ENCODE measurements at places on chromosomes 6 and 20.

DNA sequence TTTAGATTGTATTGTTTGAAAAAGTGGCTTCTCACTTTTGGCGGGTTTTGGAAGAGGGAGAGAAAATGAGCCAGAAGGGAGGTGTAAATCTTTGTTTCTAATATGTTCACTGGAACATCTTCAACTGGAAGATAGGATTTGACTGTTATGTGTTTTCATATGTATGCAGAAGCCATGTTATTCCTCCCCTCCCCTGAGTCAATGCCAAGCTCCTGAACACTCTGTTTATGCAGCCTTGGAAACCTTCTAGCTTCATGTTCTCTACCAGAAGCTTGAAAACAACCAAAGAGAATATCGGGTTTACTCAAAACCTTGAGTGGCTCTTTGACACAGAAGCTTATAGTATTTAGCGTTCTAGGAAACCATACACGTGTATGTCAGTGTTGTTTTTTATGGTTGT lies 279.1 kb downstream of the PRL start:
- DNase-seq = no peak

DNA sequence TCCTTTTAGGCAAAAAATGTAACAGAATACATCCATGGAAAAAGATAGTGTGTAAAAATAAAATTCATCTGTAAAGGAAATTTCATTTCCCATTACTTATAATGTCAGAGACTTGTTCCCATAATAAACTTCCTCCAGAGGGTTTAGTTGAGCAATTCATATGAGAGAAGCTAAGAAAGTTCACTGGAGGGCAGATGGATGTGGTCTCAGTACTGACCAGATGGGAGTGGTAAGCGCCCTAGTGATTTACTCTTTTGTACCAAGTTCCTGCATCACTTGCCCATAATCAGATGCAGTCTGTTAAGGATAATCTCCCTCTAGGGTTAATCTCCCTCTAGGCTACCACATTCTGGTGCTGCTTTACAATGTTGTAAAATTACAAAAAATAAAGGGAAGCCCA lies 61.7 kb downstream of the ESF1 start:
- no peak for DNase-seq

DNA sequence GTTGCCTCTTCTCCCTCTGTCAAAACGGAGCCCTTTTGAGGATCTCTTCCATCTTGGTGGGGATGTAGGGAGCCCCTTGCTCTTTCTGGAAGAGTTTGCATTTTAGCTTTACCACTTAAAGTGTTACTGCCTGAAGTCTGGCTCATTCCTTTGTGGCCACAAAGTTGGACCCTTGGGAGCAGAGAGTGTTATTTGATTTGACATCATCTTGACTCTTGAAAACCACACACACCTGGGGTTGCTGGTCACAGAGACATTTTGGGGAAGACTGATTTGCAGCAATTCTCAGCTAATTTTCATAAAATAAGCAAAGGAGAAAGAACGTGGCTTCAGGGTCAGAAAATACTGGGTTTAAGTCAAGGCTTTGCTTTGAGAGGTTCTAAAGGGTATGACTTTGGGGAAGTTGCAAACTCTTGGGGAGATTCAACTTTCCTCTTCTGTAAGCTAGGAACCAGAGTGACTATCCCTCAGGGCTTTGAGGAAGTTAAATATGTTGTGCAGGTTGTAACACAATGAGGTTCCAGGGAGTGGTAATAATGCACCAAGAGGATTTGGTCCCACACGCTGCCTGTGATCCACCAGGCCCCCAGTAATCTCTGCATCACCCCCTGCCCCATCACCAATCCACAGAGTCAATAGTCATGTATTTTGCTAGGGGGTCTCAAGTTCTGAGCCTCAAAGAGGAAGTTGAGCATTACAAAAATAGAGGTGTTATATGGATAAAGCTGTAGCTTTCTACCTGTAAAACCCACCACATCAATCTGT lies 141.6 kb upstream of the SLC24A3 start:
- no peak for DNase-seq

DNA sequence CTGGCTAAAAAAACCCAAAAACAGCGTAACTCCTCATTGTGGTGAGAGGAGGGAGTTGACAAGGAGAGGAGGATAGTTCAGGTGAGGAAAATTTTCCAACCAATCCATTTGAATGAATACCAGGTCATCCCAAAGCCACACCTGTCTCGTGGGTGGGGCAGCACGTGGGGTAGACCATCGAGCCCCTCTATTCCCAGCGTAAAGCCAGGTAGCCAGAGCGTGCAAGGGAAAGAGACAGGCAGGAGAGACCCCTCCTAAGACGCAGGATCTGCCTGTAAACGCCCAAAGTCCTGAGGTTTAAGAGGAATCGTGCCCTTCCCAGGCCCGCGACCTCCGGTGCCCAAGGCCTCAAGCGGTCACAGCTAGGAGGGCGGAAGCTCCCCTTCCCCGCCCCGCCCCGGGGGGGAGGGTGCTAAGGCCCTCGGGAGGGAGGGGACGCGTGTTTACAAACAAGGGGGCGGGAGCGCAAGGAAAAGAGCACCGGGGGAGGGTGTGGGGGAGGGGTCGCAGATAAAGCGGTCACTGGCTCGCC lies 712 bp downstream of the RXRB start:
- DNase-seq = peak; percentile 33

DNA sequence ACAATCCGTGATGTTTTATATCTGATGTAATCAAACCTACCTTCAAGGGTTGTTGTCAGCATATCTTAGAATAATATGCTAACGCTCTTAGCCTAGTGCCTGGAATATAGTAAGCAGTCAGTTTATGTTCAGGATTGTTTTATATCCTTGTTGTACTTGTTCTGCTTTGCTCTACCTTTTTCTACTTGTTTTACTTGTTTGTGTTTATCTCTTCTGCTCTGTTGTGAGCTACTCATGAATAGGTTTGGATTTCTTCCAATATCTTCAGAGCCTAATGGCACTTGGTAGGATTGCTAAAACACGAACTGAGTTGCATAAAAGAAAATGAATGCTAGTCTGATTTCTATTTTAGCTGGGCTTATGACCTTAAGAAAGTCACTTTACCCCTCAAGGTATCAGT lies 40.1 kb downstream of the DNAH8 start:
- no peak for DNase-seq

DNA sequence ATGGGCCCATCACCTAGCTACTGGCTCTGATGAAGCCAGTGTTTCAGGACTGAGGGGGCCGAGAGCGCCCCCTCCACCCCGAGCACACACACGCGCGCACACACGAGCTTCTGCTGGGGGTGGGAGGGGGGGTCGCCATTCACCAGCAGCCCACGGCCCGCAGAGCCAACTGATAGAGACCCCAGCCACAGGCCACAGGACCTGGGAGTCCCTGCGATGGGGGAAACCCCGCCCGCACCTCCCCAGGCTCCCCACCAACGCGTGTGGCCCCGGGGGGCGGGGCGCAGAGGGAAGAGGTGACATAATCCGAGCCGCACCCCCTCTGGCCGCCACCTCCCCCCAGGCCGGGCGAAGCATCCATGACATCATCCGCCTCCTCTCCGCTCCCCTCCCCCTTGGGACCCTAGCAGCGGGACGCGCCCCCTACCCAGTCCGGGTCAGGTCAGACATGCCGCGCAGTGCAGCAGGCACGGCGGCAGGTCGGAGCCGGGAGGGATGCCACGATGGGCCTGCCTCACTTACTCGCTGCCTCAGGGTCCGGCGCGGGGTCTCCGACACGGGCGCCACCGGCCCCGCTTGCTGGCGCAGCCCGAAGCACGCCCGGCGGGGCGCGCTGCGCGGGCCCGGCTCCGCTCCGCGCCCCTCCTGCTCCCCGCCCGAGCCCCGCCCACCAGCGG lies at the start of gene LZTS3:
LZTS3 (minus strand) TSS at position 617 of the 677 bp plus-strand sequence. CDS start 6,386 bp downstream, outside the sequence.
- peak; percentile 72 for DNase-seq

DNA sequence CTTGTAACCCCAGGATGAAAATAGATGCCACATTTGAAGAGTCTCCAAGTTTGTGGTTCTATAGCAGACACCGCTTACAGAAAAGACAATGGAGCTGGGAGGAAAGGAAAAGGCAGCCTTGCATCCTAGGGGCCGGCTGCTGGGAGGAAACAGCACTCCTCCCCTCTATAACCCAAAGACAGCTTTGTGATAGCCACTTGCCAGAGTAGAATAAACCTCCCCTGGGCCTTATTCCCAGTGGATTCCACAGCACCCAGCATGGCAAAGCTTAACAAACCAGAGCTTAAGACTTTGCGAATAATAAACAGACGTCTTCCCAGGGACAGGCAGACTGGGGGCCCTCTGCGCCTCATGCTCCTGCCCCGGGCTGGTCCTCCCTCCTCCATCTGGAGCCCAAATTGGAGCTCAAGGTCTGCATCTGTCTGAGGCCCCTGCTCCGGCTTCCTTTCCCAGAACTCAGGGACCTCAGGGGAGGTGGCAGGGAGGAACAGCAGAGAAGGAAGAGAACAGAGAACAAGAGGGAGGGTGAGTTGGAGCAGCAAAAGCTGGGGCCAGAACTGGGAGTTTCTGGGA lies 8.8 kb upstream of the TAF8 start:
- no peak for DNase-seq

- DNase-seq = no peak
These were observed 43.6 kb downstream of the NCOA7 start for GRCh38 chr6:125834348-125834747.

- DNase-seq = no peak
These were observed 34.6 kb upstream of the SCUBE3 start for GRCh38 chr6:35178932-35179832.

GRCh38 chr6:127186889-127187288 lies 68.4 kb downstream of the RSPO3 start:
- DNase-seq = peak; percentile 12

DNA sequence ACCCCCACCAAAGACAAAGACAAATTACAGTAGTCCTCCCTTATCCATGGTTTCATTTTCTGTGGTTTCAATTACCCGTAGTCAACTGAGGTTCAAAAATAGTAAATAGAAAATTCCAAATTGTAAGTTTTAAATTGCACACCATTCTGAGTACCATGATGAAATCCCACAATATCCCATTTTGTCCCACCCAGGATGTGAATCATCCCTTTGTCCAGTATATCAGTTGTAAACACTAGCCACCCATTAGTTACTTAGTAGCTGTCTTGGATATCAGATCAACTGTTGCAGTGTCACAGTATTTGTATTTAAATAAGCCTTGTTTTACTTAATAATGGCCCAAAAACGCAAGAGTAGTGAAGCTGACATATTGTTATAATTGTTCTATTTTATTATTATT lies 364.0 kb upstream of the ARID1B start:
- DNase-seq = no peak

DNA sequence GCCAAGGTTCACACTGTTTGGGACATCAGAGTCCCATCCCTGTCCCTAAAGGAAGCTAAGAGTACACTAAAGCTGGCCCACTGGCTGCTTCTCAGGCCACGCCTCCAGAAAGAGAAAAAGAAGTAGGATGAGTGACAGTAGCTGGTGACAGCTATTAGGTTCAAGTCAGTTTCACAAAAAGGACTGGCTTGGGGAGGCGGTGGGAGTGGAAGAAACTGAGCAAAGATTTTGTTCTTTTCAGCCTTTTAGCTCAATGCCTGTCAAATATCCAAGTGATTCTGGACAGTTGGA lies 374.7 kb downstream of the ZFAND3 start:
- DNase-seq = no peak

DNA sequence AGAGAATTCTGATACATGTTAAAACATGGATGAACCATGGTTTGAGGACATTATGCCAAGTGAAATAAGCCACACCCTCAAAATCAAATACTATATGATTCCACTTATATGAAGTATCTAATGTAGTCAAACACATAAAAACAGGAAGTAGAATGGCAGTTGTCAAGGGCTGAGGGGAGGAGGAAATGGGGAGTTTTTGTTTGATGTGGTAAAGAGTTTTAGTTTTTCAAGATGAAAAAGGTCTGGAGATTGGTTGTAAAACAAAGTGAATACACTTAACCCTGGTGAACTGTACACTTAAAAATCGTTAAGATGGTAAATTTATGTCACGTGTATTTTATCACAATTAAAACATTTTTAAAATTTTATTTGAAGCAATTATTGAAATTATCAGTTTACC lies 127.4 kb upstream of the GRIK2 start:
- DNase-seq = no peak

DNA sequence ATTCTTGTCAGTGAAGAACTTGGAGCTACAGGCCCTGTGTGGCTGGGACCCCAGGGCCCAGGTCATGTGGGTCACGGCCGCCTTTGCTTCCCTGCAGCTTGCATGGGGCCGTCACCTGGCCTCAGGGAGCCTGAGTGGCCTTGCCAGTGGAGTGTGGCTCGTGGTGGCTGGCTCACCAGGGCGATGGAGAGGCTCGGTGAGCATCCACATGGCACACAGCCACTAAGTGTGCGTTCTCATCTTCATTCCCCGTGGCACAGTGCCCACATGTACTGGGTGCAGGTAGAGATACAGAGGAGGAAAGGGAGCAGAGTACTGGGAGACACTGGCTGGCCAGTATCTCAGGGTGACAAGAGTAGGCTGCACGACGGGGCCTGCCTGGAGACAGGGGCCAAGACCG lies 21.5 kb downstream of the MANBAL start:
- DNase-seq = no peak

DNA sequence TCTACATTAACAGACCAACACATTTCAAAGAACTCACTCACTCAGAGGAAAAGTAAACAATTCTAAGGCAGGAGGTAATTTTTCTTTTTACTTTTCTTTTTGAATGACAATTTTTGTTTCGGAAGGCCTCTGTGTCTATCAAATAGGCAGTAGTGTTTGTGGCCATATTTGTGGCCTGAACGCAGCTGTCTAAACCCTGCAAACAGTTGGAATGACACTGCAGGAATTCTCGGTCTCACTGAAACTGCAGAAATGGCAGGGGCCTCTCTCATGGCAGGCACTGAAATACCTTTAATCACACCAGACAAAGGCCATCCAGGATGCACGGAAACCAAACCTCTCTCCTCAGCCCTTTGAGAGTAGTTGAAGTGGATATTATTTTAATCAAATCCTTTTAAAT lies 30.4 kb downstream of the FYN start:
- DNase-seq = no peak

DNA sequence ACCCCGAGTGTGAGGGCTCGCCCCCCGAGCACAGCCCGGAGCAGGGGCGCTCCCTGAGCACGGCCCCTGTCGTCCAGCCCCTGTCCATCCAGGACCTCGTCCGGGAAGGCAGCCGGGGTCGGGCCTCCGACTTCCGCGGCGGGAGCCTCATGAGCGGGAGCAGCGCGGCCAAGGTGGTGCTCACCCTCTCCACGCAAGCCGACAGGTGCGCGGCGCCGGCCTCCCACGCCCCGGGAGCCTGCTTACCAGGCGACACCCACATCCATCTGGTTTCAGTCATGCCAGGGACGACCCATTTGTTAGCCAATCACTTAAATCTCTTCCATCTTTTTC lies 73.5 kb upstream of the PBOV1 start:
- DNase-seq = no peak

DNA sequence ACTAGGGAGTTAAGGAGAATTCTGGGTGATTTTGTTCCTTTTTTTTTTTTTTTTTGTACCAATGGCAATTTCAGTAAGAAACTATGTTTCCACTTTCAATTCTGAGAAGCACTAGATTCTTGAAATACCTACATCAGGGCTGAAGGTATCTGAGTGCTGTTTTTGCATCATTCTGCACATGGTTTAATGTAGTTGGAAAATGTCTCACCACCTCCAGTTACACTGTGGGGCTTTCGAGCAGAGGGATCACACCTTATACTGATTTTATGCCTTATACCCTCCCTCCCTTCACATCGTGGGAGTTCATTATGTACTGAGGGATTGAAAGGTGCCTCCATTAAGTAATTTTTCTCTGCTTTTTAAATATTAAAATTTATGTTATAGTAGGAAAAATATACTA lies 144.8 kb downstream of the KLHL32 start:
- DNase-seq = no peak

Data from stimulated activated CD8-positive, alpha-beta memory T cell treated with anti-CD3 and anti-CD28 coated beads, Interleukin-4, amount 100 ng/mL, for 1 hour (primary cell).